HAP-1 (cell line): ENCODE measurements at places on chromosomes 1 and 21.
A peak's percentile ranks its signal among the peaks of the same experiment; 100 is the strongest.

DNA sequence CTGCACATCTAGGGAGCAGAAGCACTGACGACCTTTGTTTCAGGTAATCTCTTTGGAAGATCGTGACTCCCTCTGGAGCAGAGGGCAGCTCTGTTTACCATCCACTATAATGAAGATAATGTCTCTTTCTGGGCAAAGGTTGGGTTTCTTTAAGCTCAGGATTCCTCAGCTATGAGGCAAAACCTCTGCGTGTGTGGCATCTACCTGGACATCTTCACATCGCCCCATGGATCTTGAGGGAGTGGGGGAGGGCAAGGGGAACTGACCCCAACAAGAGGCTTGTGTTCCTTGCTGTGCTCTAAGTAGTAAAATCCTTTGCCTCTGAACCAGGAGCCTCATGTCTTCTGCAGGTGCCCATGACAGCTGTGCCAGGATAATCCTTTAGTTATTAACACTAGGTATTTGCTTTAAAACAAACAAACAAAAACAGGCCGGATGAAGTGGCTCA, 19.6 kb downstream of the SPATA45 start:
- no peak for DNase-seq

DNA sequence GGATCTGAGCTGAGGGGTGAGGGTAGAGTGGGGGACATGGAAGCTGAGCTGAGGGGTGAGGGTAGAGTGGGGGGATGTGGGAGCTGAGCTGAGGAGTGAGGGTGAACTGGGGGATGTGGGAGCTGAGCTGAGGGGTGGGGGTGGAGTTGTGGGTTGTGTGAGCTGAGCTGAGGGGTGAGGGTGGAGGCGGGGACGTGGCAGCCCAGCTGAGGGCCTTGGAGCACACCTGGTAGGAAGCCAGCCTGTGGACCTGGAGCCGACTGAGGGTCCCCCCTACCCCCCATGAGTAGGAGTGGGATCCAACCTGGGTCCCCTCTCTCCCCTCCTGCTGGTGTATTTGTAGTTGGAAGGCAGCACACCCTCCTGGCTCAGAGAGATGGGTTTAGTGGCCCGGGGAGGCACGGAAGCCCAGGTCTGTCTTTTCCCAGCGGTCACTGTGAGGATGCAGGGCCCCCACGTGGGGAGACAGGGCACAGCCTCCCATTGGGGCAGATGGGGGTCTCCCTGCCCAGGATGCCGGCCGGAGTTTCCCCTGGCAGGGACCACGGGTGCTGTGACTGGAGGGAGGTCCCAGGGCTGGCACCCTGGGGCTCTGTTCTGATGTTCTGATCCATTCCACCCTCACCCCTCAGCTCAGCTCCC, 13.2 kb upstream of the NPHP4 start:
- no peak for DNase-seq

- peak; percentile 89 for DNase-seq
Observed at GRCh38 chr1:84772428-84772943, 82.2 kb upstream of the SSX2IP start.

GRCh38 chr21:36806103-36806502, 107.2 kb downstream of the SIM2 start:
- no peak for DNase-seq

GRCh38 chr1:1283821-1284220, 3.6 kb downstream of the SCNN1D start:
- no peak for DNase-seq

- peak; percentile 54 for DNase-seq
Observed at GRCh38 chr1:228646717-228647522, 88.4 kb upstream of the RHOU start.

DNA sequence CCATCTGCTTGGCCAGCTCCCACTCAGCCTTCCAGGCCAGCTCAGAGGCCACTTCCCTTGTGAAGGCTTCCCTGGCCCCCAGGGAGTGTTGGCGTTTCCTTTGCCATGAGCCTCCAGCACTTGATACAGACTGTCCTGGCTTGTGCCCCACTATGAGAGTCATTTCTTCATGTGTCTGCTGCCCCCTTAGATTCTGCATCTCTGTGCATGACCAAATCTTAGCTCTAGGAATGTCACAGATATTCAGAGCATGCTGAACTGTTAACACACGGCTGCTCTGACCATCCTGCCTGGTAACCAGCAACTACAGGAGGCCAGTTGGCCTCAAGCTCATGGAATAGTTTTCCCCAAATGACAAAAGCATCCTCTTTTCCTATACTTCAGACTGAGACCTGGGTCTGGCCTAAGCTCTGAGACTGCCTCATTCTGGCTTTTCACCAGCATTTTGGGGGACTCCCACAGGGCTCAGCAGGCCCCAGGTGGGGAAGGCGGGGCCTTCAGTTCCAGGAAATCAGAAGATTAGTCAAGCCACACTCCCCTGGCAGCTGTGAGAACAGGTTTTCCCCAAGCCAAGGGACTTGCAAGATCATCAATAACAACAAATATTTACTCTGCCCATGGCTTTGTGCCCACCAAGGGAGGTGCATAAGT, 182.6 kb upstream of the EDN2 start:
- DNase-seq = no peak

GRCh38 chr1:62826901-62827300, 43.0 kb downstream of the ATG4C start:
- no peak for DNase-seq

DNA sequence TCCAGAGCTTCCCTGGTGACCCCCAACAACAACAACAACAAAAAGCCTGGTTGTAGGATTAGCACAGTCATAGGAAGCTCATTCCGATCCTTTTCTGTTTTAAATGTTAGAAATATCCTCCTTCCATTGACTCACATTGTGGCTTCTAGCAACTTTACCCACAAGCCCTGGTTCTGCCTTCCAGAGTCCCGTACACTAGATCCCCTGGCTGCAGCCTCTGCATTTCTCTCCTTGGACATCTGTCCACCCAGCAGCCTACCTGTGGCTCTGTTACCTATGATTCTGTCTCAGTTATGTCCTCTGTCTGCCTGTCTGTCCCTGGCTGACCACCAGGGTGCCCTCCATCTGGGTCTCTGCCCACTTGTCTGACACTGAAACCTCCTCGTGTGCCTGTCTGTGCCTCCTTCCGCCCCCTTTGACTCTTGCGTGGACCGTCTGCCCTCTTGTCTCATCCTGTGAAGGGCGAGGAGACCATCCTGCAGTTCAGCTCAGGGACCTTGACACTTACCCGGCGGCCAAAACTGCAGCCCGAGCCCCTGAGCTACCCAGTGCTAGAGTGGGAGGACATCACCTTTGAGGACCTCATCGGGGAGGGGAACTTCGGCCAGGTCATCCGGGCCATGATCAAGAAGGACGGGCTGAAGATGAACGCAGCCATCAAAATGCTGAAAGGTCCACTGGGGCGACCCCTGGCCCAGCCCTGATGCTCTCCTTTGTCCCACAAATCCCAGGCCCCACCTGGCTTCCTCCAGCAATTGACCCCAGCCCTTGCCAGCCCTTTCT, 16.1 kb downstream of the TIE1 start:
- DNase-seq = no peak

GRCh38 chr1:25255706-25256577, 8.7 kb upstream of the RSRP1 start:
- DNase-seq = no peak

GRCh38 chr1:93678946-93679480, 2.6 kb downstream of the BCAR3 start:
- DNase-seq = no peak

GRCh38 chr1:170698301-170699275, 34.7 kb downstream of the PRRX1 start:
- DNase-seq = peak; percentile 20

- no peak for DNase-seq
Observed at GRCh38 chr1:41072051-41072450, 50.5 kb upstream of the SLFNL1 start.

- DNase-seq = peak; percentile 18
Observed at GRCh38 chr21:36321325-36322082, 1.5 kb downstream of the MORC3 start.

- no peak for DNase-seq
Observed at GRCh38 chr1:65193129-65193695, 45.2 kb downstream of the AK4 start.

GRCh38 chr1:115980998-115981993, 5.0 kb downstream of the SLC22A15 start:
- peak; percentile 78 for DNase-seq
